ENCODE measurements at places on chromosomes 13 and 19. TPM values are rescaled to one million over a fixed set of nuclear protein-coding genes. Genes with fewer than 3 reads are reported as not detected.

The ZNF415 gene
- polyA plus RNA-seq: 22.5 TPM

The SIRT6 gene
- 22.0 TPM for polyA plus RNA-seq

The ENOX1 gene
- 9.6 TPM for polyA plus RNA-seq

The FARP1 gene
- 234 TPM for polyA plus RNA-seq

The CLEC4M gene
- polyA plus RNA-seq: 1.5 TPM

The URI1 gene
- 106 TPM for polyA plus RNA-seq

The OXGR1 gene
- 3.9 TPM for polyA plus RNA-seq

The IL4I1 gene
- 2.8 TPM for polyA plus RNA-seq

The ZSCAN4 gene
- polyA plus RNA-seq: 0.11 TPM

The FFAR1 gene
- polyA plus RNA-seq: 0.87 TPM

The PEAK3 gene
- 0.21 TPM for polyA plus RNA-seq

All from left renal cortex interstitium (tissue), 4 donors.